Lower leg skin (tissue), 4 donors: ENCODE measurements at places on chromosomes 3 and 15. TPM values are rescaled to one million over a fixed set of nuclear protein-coding genes. Genes with fewer than 3 reads are reported as not detected.

GRCh38 chr15:85047271-85047948, 65.8 kb downstream of the PDE8A start:
- DNase-seq = peak; percentile 23

DNA sequence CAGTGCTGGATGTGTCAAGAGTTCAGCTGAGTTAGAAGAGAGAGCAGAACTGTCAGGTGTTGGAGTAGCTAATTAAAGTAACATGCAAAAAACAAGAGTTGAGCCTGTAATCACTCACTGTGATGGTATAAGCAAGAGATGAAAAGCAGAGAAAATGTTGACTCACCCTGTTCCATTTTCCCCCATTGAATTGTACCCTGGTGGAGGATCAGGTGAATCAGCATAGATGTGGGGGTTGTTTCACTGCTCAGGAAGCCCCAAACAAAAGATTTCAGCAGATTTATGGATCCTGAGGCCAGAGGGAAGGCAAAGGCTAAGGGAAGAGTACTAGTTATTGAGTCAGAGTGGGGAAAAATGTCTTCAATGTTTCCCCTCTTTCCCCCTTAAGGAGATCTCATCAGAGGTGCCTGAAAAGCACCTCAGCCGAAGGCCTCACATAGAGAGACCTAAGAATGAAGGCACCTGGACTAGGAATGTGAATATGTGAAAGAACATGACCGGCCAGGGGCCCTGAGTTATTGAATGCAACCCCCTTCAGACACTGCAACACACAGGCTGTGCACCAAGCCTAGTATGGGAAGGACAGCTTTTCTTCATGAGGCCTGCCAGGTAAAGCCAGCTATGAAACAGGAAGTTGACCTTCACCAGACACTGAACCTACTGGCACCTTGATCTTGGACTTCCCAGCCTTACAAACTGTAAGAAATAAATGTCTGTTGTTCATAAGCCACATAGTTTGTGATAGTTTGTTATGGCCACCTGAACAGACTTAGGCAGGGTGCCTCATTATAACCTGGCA, 90.1 kb downstream of the TMCO5A start:
- no peak for DNase-seq

DNA sequence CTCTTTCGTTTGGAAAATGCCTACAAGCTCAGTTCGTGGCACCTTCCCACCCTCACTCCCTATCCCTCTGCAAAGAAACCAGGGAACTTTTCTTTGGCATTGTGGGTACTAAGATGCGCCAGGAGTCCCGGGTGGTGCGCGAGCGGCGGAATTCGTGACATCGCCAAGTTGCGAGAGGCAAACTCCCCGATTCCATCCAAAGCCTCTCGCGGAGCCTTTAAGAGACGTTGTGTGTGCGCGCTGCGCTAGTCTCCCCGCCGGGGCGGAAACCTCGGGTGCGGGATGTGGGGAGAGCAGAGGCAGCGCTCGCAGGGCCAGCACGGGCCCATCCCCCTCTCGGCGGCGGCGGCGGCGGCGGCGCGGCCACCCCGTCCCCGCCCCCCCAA, 443 bp upstream of the NR2F2 start:
- DNase-seq = no peak

DNA sequence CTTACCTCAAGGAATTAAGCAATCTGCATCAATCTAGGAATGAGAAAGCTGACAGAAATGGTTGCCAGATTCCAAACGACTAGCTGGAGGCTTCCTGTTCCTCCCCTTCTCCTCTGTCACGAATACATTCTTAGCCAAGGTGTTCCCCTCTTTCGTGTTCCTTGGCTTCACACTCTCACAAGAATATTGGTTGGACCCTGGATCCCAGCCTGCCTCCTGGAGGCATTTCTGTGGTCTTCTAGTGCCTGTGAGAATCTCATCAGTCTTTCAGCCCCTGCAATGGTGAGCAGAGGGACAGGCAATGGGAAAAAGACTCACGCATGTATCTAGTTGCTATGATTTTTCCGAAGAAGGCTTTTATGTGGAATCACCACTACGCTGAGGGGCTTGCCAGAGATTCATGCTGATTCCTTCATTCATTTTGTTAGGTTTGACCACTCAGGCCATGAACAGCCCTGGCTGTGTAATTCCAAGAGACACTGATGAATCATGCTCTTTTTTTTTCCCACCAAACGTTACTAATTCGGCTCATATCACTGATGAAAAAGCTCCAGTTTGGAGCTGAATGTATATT, 1.6 kb upstream of the P3H2 start:
- no peak for DNase-seq

DNA sequence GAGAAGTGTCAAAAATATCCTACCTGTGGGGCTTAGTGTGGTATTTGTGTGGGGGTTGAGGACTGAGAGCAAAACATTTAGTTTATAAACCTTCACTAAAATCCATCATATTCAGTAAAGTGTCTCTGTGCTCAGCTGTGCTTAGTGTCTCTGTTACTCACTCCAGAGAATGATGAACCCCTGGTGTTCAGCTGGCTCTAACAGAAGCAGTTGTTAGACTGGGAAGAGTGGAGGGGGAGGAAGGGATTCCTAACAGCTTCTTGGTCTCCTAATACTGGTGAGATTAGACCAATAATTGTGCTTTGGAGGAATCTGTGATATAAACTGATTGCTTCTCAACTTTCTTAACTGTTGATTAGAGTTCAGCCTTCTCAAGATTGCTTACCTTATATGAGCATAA, 1123.5 kb downstream of the ROBO2 start:
- no peak for DNase-seq

GRCh38 chr15:68403161-68403941, 28.6 kb downstream of the ITGA11 start:
- DNase-seq = peak; percentile 50

GRCh38 chr3:144351011-144351410, 379.4 kb downstream of the DIPK2A start:
- DNase-seq = no peak

- DNase-seq = no peak
Measured at GRCh38 chr15:99857836-99858235, 124.6 kb upstream of the LYSMD4 start.

GRCh38 chr3:157388976-157389375, 47.7 kb upstream of the PTX3 start:
- no peak for DNase-seq

- no peak for DNase-seq
Measured at GRCh38 chr3:159751146-159751545, 237.5 kb upstream of the IL12A start.

GRCh38 chr3:152706991-152707713, 127.8 kb upstream of the P2RY1 start:
- DNase-seq = no peak

GRCh38 chr3:171277456-171278298, 182.5 kb downstream of the TNIK start:
- DNase-seq = no peak

DNA sequence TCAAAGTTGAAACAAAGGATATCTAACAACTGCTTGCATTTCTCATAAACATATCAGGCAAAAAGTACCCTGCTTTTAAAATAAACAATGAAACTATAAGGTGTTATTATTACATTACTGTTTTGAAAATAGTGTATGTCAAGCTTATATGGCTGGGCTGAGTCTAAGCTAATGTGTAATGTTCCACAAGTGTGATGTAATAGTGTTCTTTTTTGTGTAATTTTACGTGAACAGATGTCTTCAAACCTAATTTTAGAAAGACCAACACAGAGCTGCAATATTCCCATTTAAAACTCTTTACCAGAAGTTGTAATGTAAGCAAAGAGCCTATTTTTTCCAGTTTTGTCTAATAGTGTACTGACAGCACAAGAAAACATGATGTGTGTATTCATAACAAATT, 34.0 kb downstream of the MINDY2 start:
- DNase-seq = no peak

GRCh38 chr3:128867200-128868125, 12.0 kb upstream of the ACAD9 start:
- no peak for DNase-seq

GRCh38 chr15:33138000-33138399, 56.5 kb downstream of the FMN1 start:
- no peak for DNase-seq

GRCh38 chr15:88098361-88098760, 158.2 kb downstream of the NTRK3 start:
- no peak for DNase-seq

DNA sequence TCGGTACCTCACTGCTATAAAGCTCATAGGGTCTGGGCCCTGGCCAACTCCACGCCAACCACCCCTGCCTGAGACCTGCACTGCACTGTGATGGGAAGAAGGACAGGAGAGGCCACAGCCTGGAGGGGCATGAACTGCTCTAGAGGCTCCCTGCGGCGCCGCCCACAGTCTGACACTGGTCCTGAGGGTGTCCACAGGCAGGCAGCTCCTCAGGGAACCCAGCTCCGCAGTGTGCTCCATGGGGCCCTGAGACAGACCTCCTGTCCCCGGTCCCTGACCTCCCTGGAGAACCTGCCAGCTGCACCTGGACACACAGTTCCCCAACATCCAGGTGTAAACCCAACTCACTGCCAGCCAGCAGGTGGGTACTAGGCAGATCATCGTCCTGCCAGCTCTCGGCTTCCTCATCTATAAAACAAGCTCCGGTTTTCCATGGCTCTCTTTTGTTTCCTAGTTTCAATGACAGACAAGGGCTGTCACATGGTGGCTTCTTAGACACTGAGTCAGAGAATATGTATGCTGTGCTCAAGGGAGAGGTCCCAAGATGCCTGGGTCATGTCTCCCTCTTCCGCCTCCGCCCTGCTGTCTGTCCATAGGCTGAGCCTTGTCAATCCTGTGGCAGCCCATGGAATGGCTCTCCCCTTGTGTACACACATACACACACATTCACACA, 5.1 kb upstream of the HAPLN3 start:
- DNase-seq = no peak

DNA sequence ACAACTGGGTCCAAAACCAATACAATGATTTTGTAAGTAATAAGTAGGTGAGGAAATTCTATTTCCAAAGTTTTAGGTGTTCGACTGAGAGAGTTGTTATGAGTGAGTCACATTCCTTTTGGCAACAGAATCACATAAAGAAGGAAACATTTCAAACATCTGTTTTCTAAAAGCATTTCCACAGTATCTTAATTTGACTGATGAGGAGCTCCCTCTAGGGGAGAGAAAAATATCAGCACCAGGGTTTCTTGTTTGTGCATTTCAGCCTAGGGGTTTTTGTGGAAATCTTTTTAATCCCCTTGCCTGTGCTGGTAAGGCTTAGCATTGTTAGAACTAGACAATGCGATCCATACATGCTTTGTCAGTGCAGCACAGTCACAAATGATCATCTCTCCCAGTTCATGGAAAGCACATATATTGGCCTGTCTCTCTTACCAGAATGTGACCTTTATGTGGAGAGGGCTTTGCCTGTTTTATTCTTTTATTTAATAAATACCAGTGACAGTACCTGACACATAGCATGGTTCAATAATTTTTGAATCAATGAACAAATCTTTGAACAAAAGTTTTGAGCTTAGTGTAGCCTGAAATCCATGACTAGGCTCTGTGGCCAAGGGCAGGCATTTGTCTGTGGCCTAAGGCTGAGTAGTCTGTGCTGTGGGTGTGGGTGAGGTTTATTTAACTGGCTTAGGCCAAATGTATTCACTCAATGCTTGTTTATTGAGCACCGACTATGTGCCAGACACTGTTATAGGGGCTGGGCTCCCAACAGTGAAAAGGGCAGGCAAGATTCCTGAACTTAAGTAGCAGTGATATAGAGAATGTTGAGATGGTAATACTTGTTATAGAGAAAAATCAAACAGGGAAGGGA, 21.1 kb upstream of the IQCF6 start:
- DNase-seq = no peak

GRCh38 chr15:100438570-100438969, 90.2 kb downstream of the CERS3 start:
- DNase-seq = peak; percentile 70

DNA sequence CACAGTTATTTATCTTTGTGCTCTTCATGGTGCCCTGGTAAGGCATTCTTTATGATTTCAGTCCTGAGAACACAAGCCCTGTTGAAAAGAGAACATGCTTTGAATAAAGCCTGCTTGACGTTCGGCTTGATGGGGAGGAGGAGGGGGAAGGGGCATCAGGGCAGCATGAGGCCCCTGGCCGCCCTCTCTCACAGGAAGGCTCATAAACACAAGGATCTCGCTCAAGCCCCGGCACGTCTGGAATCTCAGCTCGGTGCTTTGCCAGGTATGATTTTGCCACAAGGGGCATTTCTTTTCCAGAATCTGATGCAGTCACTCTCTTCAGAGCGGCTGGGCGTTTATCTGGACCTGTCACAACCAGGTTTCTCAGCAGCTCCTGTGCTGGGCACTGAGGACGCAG, 129.4 kb downstream of the DNAJB8 start:
- DNase-seq = no peak

- no peak for DNase-seq
Measured at GRCh38 chr3:189588475-189589178, 42.6 kb upstream of the TP63 start.

GRCh38 chr3:42061025-42061712, 30.0 kb upstream of the TRAK1 start:
- no peak for DNase-seq

- DNase-seq = no peak
Measured at GRCh38 chr15:94834000-94834399, 602.6 kb downstream of the MCTP2 start.

GRCh38 chr3:127677541-127678314, 5.0 kb downstream of the ABTB1 start:
- DNase-seq = peak; percentile 82

DNA sequence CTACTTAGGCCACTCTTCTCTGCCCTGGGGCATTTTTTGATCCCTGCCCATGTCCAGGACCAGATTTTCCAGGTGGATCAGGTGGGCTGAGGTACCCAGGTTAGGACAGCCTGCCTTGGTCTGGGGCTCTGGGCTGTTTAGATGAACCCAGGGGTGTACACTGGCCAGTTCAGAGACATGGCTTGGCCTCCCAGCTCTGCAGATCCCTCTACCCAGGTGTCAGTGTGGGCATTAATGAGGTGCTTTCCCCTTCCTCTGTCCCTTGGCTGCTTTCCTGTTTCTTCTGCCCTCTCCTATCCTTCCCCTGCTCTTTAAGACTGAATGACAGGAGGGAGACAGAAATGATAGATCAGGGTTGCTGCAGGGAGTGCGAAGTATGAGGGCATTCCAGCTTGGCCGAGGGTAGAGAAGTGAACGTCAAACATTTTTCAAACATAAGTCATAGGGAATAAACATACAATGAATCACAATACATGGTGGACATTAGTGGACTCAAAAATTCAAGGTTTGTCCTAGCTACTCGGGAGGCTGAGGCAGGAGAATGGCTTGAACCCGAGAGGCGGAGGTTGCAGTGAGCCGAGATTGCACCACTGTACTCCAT, 30.5 kb downstream of the RTP1 start:
- DNase-seq = no peak

- no peak for DNase-seq
Measured at GRCh38 chr3:22231061-22231460, 480.1 kb upstream of the ZNF385D start.

GRCh38 chr15:88476635-88477060, 9.1 kb downstream of the MRPS11 start:
- DNase-seq = peak; percentile 58

CAPN7 gene
- 54.2 TPM for total RNA-seq

MTFMT gene
- total RNA-seq = 15.3 TPM

COL6A5 gene
- 0.04 TPM for total RNA-seq

CYP8B1 gene
- total RNA-seq = not detected

SUCNR1 gene
- 1.2 TPM for total RNA-seq

POLQ gene
- 0.44 TPM for total RNA-seq

TOMM70 gene
- 33.8 TPM for total RNA-seq

KBTBD13 gene
- not detected for total RNA-seq

GRK7 gene
- 0.34 TPM for total RNA-seq

SRPRB gene
- 20.0 TPM for total RNA-seq

TTC21A gene
- 2.7 TPM for total RNA-seq

SI gene
- total RNA-seq = not detected

ARPP21 gene
- not detected for total RNA-seq
